NCI-H2081 (cell line): ENCODE measurements at places on chromosomes 12 and 14.

- DNase-seq, result no peak
These were observed 7.5 kb downstream of the TNFRSF1A start for GRCh38 chr12:6334359-6334758.

DNA sequence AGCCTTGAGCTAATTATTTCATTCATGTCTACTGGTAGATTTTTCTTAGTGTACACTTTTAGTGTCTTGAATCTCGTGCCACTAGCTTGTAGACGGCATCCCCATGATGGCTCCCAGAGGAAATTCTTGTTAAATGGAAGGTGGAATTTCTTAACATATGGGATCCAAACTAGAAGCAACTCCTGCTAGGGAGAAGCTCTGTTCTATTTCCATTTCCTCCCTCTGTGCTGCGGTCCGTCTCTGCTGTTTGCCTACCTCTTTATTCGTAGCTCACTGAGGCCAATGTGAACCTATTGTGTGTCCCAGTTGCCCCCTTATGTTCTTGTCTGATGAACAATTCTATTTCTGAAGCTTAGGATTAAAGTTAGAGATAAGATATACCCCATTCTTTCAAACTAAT, 588 bp downstream of the PIK3C2G start:
- no peak for DNase-seq

GRCh38 chr14:99546234-99546879, 57.6 kb downstream of the CCDC85C start:
- DNase-seq, result no peak

DNA sequence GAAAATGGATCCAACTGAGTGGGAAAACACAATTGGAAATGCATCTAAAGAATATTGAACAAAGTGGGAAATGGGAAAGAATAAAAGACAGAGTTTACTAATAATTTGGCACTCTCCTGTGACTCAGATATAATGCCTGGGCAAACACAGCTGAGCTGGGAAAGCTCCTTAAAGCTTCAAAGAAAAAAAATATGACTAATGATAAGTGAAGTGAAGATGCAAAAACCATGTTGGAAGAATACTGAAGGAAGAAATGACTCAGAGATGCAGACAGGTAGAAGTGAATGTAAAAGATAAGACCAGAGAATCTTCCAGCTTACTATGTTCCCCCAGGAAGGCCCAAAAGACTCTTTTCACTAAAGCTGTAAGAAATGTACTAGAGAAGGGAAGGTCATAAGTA, 62.4 kb upstream of the FOXG1 start:
- no peak for DNase-seq

- no peak for DNase-seq
These were observed 13.1 kb downstream of the BATF start for GRCh38 chr14:75535164-75535898.
